ENCODE measurements at places on chromosomes 2 and 18.

- no peak for DNase-seq
Observed at GRCh38 chr2:145394181-145394580, 874.3 kb upstream of the ZEB2 start.

- DNase-seq = no peak
Observed at GRCh38 chr2:181754105-181754504, 73.8 kb upstream of the NEUROD1 start.

- no peak for DNase-seq
Observed at GRCh38 chr2:47558116-47558767, 155.3 kb downstream of the MSH2 start.

- no peak for DNase-seq
Observed at GRCh38 chr18:59049721-59050660, 89.7 kb upstream of the SEC11C start.

- no peak for DNase-seq
Observed at GRCh38 chr2:200679127-200679526, 93.3 kb downstream of the AOX1 start.
